NCI-H187 (cell line): ENCODE measurements at places on chromosomes 7 and 10.

DNA sequence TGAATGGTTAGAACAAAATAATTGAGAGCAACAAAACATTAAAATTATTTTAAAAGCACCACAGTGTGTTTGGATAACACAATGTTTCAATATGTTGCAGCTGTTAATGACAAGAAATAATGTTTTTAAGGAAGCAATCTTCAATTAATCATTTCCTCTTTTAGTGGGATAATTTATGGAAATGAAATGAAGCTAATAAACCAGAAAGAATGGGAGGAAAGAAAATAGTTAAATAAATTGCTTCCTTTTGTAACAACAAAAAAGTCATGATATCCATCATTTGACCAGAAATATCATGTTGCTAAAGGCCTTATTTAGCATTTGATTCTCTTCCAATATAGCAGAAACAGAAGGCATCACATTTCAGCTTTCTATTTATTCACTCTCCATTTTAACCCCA, 224.5 kb downstream of the SEMA3A start:
- no peak for DNase-seq

- DNase-seq: no peak
Observed at GRCh38 chr7:4894482-4894881, 11.0 kb upstream of the RADIL start.

- no peak for DNase-seq
Observed at GRCh38 chr10:75000748-75001321, 110.6 kb upstream of the SAMD8 start.

- DNase-seq: no peak
Observed at GRCh38 chr7:86485827-86486226, 157.9 kb upstream of the GRM3 start.

DNA sequence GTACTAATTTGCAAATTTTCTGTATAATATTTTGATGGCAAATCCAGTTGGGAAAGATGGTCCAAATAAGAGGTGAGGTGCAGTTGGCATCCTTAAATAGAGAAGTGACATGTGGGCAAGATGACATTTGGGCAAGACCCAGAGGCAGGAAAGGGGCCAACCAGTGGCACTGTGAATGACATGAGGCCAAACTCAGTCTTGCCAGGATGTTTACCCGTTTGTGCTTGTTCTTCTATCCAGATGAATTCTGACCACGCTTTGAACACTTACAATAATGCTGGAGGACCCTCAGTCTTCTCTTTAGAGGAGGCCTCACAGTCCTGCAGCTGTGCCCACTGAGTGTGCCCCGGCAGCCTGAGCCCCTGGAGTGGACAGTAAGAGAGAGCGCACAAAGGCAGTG, 45.1 kb downstream of the KCNMA1 start:
- no peak for DNase-seq

GRCh38 chr7:128302139-128302538, 41.6 kb downstream of the RBM28 start:
- no peak for DNase-seq

DNA sequence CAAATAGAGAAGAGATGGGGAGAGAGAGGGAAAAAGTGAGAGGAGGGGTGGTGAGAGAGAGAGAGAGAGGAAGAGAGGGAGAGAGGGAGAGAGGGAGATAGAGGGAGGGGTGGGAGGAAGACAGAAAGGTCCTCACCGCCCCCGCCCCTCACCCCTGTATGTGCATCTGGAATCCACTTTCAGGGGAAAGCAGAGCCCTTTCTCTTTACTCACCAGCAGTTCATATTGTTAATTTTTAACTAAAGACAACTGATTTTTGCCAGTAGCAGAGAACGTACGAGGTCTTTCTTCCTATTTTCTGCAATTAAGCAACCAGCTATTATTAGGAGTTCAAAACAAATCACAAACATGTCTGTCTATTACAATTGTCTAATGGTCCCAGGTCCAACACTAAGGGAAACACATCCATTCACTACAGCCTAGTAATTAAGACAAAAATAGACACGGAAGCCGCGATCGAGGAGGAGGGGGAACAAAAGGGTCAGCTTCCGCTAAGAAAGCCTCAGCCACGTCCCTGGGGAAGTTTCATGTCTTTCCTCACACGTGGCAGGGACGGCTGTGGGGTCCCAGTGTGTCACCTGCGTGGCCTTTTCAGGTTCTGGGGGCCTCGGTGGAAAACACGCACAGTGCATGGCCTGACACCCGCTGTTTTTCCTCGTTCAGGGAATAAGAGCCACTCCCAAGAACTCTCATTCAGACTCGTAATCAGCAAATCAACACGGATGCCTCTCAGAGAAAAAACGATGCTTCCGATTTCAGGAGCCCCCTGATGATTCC, 572.0 kb downstream of the PTPRN2 start:
- DNase-seq: peak; percentile 15

DNA sequence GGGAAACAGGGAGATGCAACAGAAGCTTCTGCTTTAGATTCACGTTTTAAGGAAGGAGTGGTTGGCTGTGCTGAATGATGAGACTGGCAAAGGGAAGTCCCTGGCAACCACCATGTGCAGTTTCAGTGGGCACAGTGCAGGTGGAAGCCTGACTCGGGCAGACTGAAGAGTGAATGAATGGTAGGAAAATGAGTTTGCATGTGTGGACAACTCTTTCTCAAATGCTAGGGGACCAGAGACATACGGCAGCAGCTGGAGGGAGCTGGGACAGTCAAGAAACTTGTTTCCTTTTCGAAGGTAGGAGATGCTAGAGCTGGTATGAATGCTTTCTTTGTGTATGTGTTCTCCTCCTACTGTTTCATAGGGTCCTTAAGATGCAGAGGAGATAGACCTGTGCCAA, 29.0 kb downstream of the PODXL start:
- no peak for DNase-seq

- DNase-seq: no peak
Observed at GRCh38 chr10:33509231-33509831, 174.9 kb upstream of the NRP1 start.

DNA sequence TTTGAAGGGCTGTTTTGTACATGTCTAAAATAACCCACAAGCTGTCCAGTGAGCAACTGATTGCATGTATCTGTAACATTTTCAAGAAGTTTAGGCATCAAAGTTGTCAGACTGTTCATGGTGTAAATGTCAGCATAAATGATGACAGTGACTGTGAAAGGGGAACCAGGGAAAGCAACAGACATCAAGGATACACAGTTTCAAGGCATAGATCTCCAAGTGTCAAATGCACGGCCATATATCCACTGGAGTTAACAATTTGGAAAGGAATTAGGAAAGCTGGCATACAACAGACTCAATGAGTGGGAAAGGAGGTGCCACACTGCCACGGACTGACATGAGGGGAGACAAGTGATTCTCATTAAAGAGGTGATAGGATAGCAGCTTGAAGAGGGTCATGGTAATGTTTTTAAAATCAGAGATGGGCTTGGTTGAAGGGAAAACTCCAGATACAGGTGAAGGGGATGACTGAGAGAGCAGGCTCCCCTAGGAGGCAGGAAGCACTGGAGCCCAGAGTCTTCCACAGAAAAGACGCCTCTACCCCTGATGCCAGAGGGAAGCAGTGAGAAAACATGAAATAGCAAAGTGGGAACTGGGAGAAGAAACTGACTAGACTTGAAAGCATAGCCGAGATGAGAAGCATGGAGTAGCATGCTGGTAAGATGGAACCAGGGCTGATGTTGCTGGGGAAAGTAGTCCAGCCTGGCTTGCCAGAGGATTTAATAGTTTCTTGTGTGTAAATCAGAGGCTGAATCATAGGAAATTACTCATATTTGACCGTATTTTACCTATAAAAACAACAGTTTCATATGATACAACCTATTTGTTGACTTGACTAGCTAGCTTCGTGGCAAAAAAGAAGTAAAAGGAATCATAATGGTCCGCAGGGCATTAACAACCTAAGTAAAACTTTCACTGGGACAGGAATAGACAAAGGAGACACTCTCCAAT, 18.6 kb downstream of the NSMCE4A start:
- DNase-seq: no peak

GRCh38 chr10:123297175-123297574, 143.0 kb downstream of the BUB3 start:
- no peak for DNase-seq
